ENCODE measurements at places on chromosomes 3 and 15. TPM values are rescaled to one million over a fixed set of nuclear protein-coding genes. Genes with fewer than 3 reads are reported as not detected.

- DNase-seq, result no peak
Observed at GRCh38 chr3:172303181-172303580, 145.1 kb downstream of the GHSR start.

DNA sequence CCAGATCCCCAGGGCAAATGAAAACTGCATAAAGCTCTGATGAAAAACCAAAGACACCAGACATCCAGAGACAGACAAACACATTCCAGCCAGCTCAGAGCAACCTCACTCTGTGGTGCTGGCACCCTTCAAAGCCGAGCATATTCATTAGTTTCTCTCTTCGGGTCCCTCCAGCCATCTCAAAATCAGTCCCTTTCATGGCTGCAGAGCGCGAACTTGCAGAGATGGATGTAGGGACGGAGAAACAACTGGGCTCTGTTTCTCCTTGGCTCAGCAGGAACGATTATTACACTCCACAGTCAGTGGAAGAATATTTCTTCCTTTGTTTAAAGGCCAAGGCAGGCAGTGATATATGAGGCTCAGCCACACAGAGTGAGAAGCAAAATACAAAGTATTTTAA, 50.4 kb upstream of the SYN2 start:
- DNase-seq, result no peak

GRCh38 chr15:73127302-73127936, 75.2 kb downstream of the NEO1 start:
- no peak for DNase-seq

DNA sequence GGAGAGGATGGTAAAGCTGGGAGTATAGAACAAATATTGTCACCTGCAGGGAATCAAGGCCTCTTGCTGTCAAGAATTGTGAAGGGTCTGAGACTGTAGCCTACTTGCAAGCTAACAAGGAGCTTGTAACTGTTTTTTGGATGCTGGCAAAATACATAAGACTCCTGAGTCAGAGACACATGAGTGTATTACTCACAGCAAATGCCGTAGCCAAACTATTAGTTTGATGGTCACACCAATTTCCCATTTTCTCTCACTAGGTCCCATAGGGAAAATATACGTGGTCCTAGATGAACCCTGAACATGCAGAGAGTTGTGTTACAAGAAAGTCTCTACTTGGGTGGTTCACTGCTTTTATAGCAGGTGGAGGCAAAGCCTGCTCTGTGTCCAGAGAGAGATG, 44.7 kb upstream of the LIPC start:
- no peak for DNase-seq

- DNase-seq, result no peak
Observed at GRCh38 chr3:17946619-17947018, 204.2 kb upstream of the TBC1D5 start.

DNA sequence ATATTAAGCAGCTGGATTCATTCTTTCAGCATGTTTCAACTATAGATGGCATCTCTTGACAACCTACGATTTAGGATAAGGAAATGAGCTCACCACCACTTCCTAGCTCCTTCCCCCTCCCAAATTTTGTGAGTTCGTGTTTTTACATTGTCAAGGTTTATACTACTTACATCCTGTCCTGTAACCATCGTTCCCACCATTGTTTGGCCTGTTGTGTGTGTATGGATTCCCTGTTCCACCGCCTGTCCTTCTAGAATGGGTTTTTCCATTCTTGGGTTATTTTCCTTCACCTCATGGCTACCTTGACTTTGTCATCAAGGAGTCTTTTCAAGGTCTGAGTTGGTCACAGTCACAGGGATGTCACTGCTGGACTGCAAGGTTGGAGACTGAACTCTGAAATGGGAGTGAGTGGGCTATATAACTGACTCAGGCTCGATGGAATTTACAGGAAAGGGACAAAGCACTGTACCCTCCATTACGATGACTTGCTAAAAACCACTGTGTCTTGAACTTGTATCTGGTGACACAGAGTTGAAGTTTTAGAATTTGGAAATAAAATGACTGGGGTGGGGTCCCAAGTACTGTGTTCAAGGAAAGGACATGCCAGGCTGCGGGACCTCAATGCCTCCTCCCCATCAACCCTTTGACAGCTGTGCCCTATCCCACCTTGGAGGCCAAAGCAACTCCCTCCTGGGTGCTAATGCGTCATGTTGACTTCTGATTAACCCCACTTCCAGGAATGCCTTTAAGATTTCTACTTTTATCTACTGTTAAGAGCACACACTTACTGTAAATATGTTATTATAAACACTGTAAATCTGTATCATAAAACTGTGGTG, 66.8 kb upstream of the BLM start:
- DNase-seq, result no peak

DNA sequence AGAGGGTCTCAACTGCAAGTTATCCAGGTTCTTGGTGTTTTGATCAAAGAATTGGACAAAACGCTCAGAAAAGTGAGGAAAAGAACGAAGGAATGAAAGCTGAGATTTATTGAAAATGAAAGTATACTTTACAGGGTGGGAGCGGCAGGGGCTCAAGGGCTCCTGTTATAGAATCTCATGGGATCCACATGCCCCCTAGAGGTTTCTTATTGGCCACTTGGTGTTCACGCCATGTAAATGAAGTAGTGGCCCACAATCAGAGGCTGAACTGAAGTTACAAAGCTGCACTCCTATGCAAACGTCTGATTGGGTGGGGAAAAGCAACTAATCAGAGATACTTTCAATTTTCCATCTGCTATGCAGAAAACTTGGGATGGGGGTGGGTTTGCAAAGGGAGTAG, 216.7 kb downstream of the PTPRG start:
- no peak for DNase-seq

GRCh38 chr3:134064081-134064480, 34.4 kb upstream of the SLCO2A1 start:
- DNase-seq, result peak; percentile 35

VIPR1 gene
- total RNA-seq, result 27.0 TPM

AHSG gene
- 763 TPM for total RNA-seq
